SK-N-SH (cell line): ENCODE measurements at places on chromosomes 2 and 18. TPM values are rescaled to one million over a fixed set of nuclear protein-coding genes. Genes with fewer than 3 reads are reported as not detected.

- DNase-seq, result no peak
- no peaks in the 10 kb centered on the region for H3K27me3 ChIP-seq
- no peak overlapping the region for H3K27ac ChIP-seq
These were observed 56.5 kb downstream of the CCDC195 start for GRCh38 chr2:224659714-224660113.

GRCh38 chr2:151967829-151968722, 130.8 kb downstream of the CACNB4 start:
- H3K4me1 ChIP-seq, result peaks cover 6% of the 10 kb centered on the region; the same call in 1 of the 2 replicates
- H3K27me3 ChIP-seq, result no peaks in the 10 kb centered on the region

DNA sequence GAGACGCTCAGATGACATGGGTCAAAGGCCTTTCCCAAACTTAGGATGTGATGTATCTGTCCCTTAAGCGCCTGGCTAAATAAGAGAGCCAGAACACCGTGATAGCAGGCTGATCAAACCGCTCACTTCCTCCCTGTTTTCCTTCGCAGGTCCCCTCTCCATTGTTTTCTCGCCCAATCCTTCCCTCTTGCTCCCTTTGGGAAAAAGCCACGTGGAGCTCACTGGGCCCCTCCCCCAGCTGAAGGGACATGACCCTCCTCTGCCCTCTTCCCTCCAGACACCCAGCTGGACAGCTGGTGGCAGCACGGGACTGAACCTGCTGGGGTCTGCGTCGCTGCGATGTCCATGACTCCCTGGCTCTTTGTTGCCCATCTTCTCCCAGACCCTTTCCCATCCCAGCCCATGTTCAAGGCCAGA, 201.7 kb downstream of the TNS1 start:
- DNase-seq, result peak; percentile 81
- H3K36me3 ChIP-seq, result peaks cover 12% of the 10 kb centered on the region; the same call in 1 of the 2 replicates
- H3K27ac ChIP-seq, result no peak overlapping the region
- H3K4me3 ChIP-seq, result no peak overlapping the region
- H3K4me1 ChIP-seq, result no peaks in the 10 kb centered on the region

GRCh38 chr2:178072383-178073301, at the start of gene PDE11A:
TSS of gene PDE11A (minus strand) at chr2:178072777. CDS start at chr2:178072437, 340 bp downstream.
- H3K36me3 ChIP-seq, result no peaks in the 10 kb centered on the region
- H3K4me1 ChIP-seq, result peaks cover 17% of the 10 kb centered on the region
- peak; percentile 87 for DNase-seq

- no peaks in the 10 kb centered on the region; the same call in 1 of the 2 replicates for H3K36me3 ChIP-seq
- H3K27me3 ChIP-seq, result no peaks in the 10 kb centered on the region
- H3K4me3 ChIP-seq, result no peak overlapping the region
These were observed 89.2 kb downstream of the ZNF516 start for GRCh38 chr18:76405681-76406356.

Gene EPHA4
- 0.73 and 0.90 TPM in 2 replicates for polyA plus RNA-seq

Gene CPO
- polyA plus RNA-seq, result not detected in 2 replicates

Gene LYPD6B
- polyA plus RNA-seq, result 17.0 and 18.2 TPM in 2 replicates

Gene SERTAD2
- 8.8 and 9.1 TPM in 2 replicates for polyA plus RNA-seq

Gene ACVR2A
- polyA plus RNA-seq, result 1.6 and 2.6 TPM in 2 replicates

Gene SNORC
- 1.2 and 1.3 TPM in 2 replicates for polyA plus RNA-seq
